ENCODE measurements at places on chromosomes 6 and 20. TPM values are rescaled to one million over a fixed set of nuclear protein-coding genes. Genes with fewer than 3 reads are reported as not detected.

GPR6 gene
- total RNA-seq, result not detected

PRND gene
- total RNA-seq, result not detected

PNLDC1 gene
- total RNA-seq, result not detected

SGK1 gene
- total RNA-seq, result 228 TPM

CDC40 gene
- total RNA-seq, result 21.1 TPM

TNXB gene
- 23.5 TPM for total RNA-seq

TSPYL4 gene
- 34.1 TPM for total RNA-seq

FNDC11 gene
- not detected for total RNA-seq

DNA sequence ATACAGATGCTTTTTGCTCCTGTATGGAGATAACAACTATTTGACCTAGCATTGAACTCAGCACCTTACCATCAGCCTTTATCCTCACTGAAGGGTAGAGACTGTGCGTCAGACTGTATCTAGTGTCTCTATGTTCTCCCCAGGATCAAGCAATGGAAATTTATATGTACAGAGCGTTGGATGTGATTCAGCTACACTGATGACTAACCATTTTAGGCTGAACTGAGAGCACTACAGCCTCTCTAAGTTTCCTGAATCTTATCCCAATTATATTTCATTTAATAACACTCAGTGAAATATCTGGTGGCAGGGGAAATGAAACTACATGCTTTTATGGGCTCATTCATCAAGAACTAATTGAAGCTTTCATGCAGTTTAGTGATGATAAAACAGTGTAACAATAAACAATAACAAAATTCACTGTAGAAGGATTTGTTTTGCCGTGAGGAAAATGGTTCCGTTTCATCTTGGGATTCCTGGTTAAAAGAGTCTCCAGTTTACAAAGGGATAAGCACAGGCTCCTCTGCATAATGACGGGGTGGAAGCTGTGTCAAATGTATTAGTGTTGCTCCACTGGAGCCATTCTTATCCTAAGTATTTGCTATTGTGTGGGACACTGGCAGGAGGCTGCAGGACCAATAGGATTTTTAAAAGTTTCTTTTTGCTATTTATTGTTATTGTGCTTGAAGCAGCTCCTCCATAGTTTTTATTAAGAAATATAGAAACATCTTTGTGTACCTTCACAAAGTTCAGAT is 567.6 kb upstream of the MMS22L start:
- peak; percentile 84 for DNase-seq

DNA sequence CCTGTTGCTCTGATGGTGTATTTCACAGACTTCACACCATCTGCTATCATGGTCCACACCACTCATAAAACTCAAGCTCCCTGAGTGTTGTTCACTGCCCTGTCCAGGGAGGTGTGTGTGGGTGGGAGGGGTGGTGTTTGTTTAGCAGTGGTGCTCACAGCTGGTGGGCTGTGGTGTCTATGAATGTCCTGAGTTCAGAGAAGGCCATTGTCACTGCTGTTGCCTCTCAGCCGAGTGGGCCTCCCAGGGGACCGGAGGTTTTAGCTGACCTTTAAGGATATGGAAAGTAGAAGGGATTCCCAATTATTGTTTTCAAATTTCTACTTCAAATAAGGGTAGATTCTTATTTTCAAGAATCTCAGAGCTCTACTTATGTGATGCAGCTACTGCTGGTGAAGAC is 45.6 kb downstream of the DTD1 start:
- no peak for DNase-seq

GRCh38 chr6:83443516-83443915 is 12.7 kb upstream of the ME1 start:
- DNase-seq, result no peak

DNA sequence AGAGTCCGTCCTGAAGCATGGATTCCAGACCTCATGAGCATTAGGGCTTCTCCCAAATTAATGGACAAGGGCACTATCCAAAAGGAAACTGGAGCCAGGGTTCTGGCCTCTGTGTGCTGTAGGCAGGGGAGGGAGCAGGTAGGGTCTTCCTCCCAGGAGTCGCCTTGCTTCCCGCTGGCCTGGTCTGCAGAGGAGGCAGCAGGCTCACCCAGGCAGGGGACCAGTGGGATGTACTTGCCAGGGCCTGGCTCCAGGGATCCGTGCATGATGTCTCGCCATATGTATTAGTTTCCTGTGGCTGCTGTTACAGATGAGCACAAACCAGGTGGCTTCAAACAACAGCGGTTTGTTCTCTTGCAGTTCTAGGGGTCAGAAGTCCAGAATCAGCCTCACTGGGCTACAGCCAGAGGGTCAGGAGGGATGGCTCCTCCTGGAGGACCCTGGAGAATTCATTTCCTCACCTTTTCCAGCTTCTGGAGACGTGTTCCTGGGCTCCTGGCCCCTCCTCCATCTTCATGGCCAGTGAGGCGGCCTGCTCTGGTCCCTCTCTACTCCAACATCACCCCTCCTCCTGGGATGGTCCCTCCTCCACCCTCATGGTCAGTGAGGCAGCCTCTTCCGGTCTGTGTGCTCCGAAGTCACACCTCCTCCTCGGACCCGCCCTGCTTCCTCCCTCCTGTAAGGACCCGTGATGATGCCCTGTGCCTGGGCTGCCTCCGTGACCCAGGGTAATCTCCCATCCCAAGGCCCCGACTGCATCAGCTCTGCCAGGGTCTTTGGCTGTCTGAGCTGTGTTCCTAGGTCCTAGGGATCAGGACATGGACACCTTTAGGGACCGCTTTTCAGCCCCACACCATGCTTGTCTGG is 329.1 kb downstream of the CDH4 start:
- no peak for DNase-seq

DNA sequence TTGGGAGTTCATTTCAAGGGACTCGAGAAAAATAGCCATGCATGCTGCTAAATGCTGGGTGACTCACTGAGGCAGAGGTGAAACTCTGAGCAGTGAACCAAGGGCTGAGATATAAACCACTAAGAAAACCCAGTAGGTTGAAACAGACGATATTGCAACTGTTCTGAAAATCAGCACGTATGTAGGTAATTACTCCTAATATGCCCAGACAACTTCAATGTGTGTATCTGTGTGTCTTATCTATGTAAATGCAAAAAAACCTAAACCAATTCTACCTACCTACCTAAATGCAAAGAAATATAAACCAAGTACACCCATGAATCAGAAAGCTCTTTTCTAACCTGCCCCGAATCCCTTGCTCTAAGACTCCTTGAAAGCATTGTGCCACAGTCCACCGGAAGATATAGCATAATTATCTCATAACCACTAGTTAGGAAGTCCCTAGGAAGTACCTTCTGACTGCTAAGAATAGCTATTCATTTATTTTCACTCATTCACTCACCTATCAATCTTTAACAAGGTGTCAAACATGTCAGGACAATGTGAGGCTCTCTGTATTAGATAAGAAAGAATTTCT is 458.7 kb upstream of the RUNX2 start:
- no peak for DNase-seq

DNA sequence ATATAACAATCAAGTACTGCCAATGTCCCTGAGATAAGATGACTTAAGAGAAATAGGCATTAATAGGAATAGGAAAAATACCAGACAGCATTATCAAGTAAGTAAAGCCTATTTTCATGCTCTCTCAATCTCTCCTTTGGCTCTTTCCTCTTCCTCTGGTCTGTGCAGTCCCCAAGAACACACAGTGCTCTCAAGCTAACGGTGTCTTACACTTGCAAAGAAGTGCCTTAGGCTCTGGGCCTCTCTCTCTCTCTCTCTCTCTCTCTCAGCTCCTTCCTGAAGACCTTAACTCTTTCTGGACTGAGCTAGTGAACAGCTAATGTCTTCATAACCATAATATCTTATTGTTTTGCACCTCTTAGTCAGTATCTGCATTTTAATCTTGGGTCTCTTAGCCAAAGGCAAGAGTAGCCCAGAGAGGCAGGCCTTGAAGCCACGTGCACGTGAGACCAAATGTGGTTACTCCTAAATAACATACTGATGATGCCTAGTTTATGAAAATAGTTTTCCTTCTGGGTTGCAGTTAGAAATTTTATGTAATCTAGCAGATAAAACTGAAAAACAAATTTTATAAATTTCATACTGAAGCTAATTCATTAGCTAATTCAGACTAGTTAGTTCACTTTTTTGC is 70.8 kb downstream of the TPD52L1 start:
- no peak for DNase-seq

DNA sequence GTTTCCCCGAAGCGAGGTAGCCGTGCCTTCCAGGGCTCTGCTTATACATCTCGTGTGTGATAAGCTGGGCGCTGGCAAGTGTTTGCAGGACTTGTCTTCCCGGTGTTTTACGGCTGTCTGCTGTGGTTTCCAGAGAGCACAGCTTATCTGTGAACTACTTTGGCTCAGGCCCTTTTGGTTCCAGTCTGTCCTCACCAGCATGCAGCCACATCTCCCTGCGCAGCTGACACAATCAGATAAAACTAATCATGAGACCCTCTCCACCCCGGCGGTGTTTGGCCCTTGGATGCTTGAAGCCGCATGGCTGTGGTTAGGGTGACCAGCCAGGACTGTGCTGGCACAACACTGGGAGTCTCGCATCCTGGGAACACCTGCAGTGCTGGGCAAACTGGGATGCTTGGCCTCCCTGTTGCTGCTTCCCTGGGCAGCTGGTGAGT is 241.8 kb upstream of the FOXQ1 start:
- DNase-seq, result no peak

DNA sequence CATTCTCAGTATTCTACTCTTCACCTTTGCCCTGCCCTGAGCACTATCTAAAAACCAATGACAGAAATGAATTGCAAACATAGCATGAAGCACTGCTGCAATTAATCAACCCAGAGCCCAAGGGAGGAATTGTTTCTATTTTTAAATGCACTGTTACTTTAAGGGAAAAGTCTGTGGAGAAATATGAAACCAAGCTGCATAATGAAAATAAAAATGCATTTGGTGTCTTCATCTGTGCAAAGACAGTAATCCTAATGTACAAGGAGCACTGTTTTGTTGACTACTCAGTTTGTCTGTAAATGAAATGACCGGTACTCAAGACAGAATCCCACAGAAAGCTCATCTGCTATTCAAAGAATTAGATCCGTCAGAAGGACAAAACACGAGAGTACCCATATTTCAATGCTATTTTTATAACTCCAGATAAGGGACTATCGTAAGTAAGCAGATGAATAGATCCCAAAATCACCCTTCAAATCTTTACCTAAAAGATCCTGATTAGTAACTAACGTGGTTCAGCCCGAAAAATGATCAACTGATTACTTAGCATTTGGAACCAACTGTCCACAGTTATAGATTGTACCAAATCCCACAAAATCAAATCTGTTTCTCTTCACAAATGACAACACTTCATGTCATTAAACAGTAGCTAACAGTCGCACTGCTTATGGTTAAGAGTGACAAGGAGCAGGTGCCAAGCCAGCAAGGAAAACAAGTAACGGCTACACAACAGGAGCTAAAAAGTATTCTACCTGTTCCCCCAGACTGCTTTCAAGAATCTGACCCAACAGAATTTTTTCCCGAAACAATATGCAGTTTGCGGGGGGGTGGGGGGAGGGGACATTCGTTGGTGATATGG is 2.4 kb downstream of the KIF13A start:
- peak; percentile 47 for DNase-seq

GRCh38 chr20:49835031-49835430 is 22.4 kb downstream of the SLC9A8 start:
- no peak for DNase-seq

GRCh38 chr6:106084106-106084988 is 1.8 kb upstream of the PRDM1 start:
- peak; percentile 90 for DNase-seq

GRCh38 chr20:8693709-8694108 is 375.2 kb upstream of the PLCB4 start:
- DNase-seq, result peak; percentile 90

DNA sequence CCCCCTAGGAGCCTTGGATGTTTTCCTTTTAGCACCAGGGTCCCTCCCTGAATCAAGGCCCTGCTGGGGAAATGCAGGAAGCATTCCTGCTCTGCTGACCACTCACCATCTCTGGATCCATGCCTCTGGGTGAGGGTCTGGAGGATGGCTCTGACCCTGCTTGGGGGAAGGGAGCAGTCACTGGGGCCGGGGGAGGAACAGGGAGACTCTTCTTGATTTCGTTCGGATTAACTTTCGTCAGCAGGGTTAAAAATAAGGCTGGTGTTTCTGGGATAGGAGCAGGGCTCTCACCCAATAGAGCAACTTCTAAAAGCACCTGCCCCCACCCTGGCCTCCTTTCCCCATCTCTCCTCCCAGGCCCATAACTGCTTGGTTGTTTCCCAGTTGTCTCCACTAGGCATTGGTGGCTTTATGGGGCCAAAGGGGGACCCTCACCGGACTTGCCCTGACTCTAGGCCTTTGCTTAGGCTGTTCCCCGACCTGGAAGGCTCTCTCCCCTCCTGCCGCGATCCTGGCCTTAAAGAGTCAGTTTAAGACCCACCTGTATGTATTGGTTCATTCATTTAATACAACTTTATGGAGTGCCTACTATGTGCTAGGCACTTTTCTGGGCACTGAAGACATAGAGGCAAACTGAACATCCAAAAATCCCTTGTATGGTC is 63.0 kb downstream of the JPH2 start:
- no peak for DNase-seq

DNA sequence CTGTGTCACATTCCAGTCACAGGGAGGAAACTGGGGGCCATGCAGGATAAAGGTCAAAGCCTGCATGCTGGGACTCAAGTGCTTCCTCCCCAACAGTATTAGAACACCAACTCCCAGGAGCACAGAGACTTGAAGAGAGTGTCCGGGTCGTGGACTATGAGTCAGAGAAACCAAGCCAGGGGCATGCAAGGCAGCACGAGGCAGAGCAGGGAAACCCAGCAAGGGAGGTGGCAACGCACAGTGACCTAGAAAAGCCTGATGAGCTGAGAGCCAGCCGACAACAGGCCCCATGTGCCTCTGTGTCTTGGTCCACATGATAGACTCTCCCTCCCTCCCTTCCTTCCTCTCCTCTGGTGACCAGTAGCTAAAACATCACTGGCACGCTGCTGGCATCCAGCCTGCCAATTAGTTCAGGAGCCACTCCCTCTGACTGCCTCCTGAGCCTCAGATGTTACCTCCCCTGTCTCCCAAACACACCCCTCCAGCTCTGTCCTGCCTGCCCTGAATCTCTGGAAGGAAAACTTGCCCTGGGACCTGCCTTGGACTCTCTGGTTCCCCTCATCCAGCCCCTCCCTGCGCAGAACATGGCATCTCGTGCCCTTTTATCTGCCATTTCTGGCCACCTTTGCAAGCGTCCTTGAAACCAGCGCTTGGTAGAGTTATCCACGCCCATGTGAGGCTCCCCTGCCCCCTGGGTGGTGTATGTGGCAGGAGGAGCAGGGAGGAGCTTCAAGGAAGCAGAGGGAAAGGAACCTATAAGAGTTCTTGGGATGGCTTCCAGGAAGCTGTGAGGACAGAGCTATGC is 16.2 kb upstream of the RNF39 start:
- DNase-seq, result peak; percentile 89

GRCh38 chr6:3803627-3804468 is 45.3 kb upstream of the FAM50B start:
- peak; percentile 98 for DNase-seq

GRCh38 chr6:159481897-159482296 is 211.1 kb downstream of the SOD2 start:
- DNase-seq, result no peak

DNA sequence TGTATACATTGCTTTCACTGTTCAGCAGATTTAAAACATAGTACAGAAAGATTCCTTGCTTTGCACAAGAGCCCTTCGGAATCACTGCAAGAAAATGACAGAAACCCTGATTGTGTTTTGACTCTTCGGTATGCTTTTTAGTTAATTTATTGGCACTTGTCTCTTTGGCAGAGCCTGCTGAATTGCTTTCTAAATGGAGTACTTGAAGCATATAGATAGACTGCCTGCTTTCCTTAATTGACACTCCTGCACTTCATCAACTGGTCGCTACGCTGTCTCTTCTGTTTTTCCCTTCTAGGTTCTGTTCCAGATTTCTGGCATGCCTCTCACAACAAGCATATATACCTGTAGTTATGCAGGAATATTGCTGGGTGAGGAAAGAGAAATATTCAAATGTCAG is 22.4 kb upstream of the RBM24 start:
- no peak for DNase-seq

Measured in GM23248 (cell line).